ENCODE measurements at places on chromosomes 13 and 19.
A peak's percentile ranks its signal among the peaks of the same experiment; 100 is the strongest.

GRCh38 chr19:4991538-4991937, 22.6 kb downstream of the KDM4B start:
- DNase-seq: no peak

GRCh38 chr19:10404888-10405820, 1.8 kb upstream of the CDC37 start:
- peak; percentile 43 for DNase-seq

GRCh38 chr19:3024509-3024869, 4.6 kb downstream of the TLE2 start:
- DNase-seq: no peak

DNA sequence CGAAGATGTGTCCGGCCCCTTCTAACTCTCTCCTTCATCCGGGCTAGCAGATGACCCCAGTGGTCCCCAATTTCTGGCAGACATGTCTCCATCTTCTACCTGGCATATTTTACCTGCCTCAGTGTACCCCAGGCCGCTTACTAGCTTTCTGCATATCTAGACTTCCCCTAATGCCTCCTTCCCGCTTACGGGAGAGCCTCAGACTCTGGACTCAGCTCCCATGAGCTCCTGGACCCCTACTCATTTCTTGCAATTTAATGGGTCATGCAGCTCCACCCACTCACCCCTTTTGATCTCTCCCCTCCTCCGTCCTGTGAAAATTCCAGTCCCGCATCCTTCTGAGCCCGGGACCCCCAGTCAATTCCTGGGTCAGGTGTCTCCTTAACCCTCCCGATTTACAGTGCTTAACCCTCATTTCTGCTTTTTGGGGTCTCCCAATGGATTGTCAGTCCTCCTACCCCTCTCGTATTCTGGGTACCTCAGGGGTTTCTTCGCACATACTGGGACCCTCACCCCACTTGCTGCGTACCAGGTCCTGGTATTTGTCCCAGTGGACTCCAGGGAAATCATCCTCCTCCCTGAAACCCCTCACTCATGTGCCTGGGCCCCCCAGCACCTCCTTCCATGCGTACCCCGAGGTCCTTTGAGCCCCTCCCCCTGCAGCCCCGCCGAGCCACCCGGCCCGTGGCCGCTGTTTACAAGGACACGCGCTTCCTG, 500 bp upstream of the JUNB start:
- DNase-seq: no peak

DNA sequence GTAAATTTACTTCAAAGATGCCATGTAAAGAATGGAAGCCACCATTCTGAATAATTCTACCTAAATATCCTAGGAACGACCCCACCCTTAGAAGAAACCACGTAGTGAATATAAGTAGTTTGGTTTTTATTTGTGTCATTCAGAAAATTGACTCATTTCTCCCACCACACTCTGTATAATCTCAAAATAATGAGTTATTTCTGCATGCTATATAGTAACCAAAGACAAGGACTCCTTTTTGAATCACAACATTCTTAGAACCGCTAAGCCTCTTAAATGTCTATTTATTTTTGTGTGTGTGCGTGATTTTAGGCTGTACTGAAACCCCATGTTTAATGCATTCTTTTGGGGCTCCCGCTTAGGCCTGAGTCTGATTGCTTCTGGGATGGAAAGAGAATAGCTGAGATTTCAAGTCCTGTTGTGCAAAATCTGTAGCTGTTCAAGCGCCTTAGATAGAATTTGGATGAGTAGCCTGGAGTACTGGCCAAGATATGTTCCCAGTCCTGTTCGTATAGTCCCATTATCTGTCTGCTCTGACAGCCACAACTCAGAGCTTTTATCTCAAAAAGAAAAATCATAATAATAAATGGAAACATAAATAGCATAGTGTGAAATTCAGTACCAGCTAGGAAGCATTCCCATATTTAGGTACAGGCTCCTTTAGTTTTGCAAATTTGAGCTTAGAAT, 532.4 kb upstream of the NBEA start:
- DNase-seq: no peak

GRCh38 chr19:58575183-58576041, 2.3 kb upstream of the MZF1 start:
- peak; percentile 64 for DNase-seq

DNA sequence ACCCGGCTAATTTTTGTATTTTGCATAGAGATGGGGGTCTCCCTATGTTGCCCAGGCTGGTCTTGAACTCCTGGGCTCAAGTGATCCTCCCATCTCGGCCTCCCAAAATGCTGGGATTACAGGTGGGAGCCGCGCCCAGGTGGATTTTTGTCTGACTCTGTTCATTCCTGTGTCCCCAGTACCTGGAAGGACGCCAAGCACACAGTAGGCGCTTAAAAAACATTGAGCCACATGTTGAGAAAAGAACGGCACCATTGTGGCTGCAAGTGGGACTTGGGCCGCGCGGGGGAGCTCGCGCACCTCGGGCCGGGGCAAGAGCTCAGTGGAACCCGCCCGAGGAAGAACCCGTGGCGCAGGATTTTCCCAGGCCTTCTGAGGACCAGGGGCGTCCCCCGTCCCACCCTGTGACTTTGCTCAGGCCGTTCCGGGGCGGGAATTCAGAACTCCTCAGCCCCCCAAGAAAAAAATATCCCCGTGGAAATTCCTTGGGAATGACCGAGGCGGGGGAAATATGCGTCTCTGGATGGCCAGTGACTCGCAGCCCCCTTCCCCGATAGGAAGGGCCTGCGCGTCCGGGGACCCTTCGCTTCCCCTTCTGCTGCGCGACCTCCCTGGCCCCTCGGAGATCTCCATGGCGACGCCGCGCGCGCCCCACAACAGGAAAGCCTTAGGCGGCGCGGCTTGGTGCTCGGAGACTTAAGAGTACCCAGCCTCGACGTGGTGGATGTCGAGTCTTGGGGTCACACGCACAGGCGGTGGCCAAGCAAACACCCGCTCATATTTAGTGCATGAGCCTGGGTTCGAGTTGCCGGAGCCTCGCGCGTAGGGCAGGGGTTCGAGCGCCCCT, 1.4 kb upstream of the ICAM1 start:
- DNase-seq: peak; percentile 80

DNA sequence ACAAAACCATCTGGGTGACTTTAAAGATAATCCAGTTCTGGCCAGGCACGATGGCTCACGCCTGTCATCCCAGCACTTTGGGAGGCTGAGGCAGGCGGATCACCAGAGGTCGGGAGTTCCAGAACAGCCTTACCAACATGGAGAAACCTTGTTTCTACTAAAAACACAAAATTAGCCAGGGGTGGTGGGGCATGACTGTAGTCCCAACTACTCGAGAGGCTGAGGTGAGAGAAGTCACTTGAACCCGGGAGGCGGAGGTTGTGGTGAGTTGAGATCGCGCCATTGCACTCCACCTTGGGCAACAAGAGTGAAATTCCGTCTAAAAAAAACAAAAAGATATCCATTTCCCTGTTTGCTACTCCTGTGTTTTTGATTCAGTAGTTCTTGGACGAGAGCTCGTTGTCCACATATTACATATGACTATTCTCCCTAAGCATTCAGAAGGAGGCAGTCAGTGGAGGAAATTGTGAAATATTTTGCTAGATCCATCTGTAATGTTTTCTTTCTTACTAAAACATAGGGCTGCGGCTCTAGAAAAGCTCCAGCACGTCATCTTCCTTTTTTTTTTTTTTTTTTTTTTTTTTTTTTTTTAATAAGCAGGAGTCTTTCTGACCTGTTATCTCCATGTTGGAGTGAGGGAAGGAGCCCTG, 33.6 kb downstream of the ZNF701 start:
- DNase-seq: no peak

DNA sequence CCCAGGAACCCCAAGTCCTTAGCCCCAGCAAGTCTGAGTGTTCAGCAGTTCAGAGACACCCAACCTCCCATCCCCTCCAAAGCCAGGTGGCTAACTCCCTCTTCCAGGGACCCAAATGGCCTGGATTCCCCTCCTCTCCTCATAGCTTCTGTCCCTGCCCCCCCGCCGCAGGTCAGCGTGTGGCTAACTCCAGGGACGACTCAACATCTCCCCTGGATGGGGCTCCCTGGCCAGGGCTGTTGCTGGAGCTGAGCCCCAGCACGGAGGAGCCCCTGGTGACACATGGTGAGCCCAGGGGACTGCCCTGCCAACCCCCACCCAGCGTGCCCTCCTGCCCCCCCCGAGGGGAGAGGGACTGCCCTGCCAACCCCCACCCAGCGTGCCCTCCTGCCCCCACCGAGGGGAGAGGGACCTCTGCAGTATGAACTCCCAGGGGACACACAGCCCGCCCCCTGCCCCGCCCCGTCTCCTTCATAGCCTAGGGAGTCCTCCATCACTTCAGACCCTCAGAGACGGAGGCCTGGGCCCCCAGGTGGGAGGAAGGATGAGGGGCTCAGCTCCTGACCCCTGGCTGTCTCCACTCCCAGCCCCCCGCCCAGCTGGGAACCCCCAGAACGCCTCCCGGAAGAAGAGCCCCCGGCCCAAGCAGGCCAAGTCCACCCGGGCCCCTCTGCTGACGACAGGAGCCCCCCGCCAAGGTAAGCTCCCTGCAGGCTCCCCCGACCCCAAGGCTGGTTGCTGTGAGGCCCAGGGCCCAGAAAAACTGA, 1.7 kb downstream of the SSC5D start:
- DNase-seq: no peak

GRCh38 chr19:53915000-53915399, 5.9 kb downstream of the CACNG7 start:
- no peak for DNase-seq

GRCh38 chr13:20977394-20977793, 74.8 kb upstream of the XPO4 start:
- DNase-seq: no peak

DNA sequence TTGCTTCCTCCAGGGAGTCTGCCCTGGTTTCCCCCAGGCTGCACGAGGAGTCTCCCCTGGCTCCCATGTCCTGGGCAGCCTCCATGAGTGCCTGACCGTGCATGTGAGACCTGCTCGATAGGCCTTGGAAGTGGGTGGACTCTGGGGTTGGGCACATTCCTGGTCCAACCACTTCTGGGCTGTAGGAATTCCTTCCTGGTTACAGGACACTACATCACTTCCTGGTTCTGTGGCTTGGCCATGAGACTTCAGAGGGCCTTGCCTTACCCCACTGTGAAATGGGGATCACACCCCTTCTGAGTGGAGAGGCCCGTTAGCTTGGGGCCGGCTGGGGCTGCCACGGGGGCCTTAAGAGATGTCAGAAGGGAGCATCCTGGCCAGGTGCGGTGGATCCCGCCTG, 4.0 kb upstream of the ZNF628 start:
- DNase-seq: no peak

GRCh38 chr13:110394371-110394841, 87.3 kb downstream of the COL4A2 start:
- no peak for DNase-seq

DNA sequence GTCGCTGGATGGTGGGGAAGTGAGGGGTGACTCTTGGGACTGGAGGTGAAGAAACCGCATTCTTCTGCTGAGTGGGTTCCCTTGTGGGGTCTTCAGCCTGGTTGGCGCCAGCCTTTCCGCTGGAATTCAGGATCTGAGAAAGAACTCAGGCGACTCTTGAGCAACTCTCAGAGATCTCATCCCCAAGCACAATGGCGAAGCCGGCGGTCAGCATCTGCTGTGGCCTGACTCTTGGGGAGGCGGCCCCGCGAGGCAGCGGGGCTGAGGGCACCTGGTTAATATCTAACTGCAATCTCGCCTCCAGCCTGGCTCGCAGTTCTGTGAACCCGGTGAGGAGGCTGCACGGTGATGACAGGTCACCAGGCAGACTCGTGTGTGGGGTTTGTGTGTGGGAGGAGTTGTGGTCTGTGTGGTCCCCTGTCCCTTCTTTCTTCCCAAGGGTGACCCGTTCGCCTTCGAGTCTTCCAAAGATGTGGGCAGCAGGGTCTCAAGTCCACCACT, 883 bp downstream of the ZNF441 start:
- peak; percentile 14 for DNase-seq

- no peak for DNase-seq
Measured at GRCh38 chr13:62643799-62644524, 1228.3 kb upstream of the PCDH20 start.

DNA sequence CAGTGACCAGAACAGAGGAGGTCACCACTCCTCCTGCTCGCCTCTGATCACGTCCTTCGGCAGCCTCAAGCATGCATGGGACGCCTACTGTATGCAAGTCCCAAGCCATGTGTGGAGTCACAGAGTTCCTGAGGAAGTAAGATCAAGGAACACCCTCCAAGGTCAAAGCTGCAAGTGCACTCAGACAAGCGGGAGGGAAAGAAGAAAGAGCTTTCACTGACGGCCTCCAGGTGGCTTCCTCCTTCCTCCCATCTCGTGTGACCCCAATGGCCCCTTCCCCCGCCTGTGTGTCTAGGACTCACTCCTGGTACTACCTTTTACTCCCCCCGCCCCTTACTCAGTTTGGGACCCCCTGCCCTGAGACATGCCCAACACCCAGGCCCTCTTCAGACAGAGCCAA, 6.1 kb downstream of the HAUS8 start:
- DNase-seq: no peak

GRCh38 chr13:33842986-33843385, 25.0 kb downstream of the RFC3 start:
- no peak for DNase-seq

DNA sequence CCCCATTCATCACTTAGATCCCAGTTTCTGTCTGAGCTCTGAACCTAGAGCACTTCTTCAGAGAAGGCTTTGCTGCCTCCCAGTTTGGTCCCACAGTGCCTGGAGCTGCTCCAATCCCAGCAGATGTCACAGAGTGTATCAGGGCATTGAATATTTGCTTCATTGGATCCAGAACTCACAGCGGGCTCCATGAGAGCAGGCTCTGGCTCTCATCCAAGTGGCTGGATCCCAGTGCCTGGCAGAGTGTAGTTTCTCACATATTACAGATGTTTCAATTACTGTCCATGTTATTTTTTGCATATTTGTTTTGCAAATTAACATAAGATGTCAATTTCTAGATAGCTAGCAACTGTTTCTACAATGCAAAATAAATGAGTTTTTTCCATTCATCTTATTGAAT, 50.6 kb downstream of the MYO16 start:
- DNase-seq: no peak

DNA sequence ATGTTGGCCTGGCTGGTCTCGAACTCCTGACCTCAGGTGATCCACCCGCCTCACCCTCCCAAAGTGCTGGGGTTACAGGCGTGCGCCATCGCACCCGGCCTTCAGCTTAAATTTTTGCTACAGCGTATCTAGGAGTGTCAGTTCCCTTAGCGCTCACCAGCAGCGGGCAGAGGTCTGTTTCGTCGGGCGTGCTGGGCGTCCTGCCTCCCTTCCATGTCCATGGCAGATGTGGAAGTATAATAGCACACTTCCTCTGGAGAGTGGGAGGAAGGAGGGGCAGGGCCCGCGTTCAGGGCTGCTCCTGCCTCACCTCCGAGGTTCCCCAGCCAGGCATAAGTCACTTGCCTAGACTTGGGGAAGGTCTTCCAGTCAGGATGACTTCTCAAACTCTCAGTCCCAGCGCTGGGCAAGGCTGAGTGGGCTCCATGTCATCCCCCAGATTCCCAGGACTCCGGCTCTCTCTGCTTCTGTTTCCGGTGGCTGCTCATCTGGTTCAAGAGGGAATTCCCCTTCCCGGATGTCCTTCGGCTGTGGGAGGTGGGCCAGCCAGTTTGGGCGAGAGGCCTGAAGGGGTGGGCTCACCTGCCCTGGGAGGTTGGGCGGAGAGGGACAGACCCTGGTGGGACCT, 9.5 kb downstream of the IL4I1 start:
- no peak for DNase-seq
